Osteoblast (primary cell): ENCODE measurements at places on chromosomes 3 and 15.

- H3K27me3 ChIP-seq, result no peaks in the 10 kb centered on the region
- H3K36me3 ChIP-seq, result no peaks in the 10 kb centered on the region
- H3K27ac ChIP-seq, result no peak overlapping the region
- H3K4me3 ChIP-seq, result no peak overlapping the region
Observed at GRCh38 chr3:176479248-176479647, 718.0 kb downstream of the TBL1XR1 start.

- no peaks in the 10 kb centered on the region for H3K36me3 ChIP-seq
- H3K4me1 ChIP-seq, result no peaks in the 10 kb centered on the region
- DNase-seq, result no peak
- H3K4me3 ChIP-seq, result no peak overlapping the region
- H3K27me3 ChIP-seq, result no peaks in the 10 kb centered on the region
- no peak overlapping the region for H3K27ac ChIP-seq
Observed at GRCh38 chr3:62467966-62468722, 94.8 kb upstream of the FEZF2 start.

GRCh38 chr3:133474251-133474801 lies 74.5 kb downstream of the BFSP2 start:
- peaks cover 4% of the 10 kb centered on the region for H3K4me1 ChIP-seq
- H3K36me3 ChIP-seq, result no peaks in the 10 kb centered on the region
- H3K27me3 ChIP-seq, result no peaks in the 10 kb centered on the region
- no peak for DNase-seq
- H3K27ac ChIP-seq, result no peak overlapping the region

GRCh38 chr3:193040836-193041672 lies 123.4 kb upstream of the MB21D2 start:
- H3K4me1 ChIP-seq, result no peaks in the 10 kb centered on the region
- DNase-seq, result no peak
- H3K36me3 ChIP-seq, result no peaks in the 10 kb centered on the region
- H3K27ac ChIP-seq, result no peak overlapping the region
- no peak overlapping the region for H3K4me3 ChIP-seq
- H3K27me3 ChIP-seq, result no peaks in the 10 kb centered on the region
